ENCODE measurements at places on chromosomes 7 and 10.

DNA sequence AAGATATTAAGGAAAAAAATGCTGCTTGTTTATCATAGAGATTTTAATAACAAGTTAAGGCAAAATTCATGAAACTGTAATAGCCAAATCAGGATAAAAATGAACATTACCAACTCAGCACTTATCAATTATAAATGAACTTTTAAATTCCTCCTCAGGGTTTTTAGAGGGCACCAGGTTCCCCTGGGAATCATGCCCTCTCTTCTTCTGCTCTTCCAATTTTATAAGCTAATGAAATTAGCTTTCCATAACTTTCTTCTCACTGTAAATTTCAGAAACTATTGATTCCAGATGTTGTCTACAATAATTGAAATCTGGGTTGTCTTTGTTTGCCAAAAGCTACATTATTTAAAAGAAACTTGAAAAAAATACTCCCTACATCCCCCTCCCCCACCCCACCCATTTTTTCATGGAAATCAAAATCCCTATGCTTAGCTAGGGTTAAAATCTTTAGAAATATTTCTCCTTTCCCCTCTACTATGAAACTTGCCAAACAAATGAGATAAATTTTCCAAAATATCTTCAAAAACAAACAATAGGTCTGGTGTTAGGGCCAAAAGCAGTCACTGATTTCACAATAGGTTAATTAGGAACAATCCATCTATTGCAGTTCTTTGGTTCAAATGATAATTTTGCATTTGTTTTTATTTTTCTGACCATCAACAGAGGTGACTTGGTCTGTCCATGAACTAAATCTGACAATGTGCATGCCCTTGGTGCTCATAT lies 187.7 kb downstream of the DOCK4 start:
- no peak for DNase-seq

DNA sequence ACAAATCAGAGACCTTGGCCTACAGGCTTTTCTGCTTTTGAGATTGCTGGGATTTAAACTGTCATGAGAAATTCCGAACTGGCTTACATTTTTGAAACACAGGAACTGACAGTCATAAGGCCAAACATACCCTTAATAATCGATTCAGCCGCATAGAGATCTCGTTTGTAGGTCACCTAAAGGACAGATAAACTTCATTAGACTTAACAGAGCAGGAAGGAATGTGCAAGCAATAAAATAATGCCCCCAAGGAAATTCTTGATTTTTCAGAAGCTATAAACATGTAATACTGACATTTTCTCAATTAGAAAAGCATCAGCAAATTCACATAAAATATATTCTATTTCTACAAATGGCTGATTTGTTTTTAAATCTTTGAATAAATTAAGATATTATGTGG lies 120.0 kb downstream of the CRPPA start:
- no peak for DNase-seq

DNA sequence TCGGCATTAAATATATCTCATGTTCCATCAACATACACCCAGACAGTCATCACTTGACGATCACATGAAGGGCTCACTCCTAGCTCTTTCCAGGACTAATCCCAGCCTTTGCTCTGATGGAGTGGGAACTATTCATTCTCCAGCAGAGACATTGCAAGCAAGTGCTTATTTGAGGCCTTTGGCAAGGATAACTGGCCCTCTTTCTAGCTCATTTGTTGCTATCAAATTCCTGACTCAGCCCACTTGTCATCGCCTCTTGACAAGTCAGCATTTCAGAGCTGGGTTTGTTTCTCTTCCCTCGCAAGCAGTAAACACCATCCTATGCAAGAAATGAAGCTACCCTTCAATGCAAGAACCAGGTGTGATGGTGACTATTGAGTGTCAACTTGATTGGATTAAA lies 1165.7 kb upstream of the AUTS2 start:
- DNase-seq, result no peak

GRCh38 chr7:25632616-25633015 lies 404.3 kb upstream of the NPVF start:
- DNase-seq, result no peak

GRCh38 chr10:77628906-77629730 lies 8.5 kb downstream of the KCNMA1 start:
- DNase-seq, result no peak

DNA sequence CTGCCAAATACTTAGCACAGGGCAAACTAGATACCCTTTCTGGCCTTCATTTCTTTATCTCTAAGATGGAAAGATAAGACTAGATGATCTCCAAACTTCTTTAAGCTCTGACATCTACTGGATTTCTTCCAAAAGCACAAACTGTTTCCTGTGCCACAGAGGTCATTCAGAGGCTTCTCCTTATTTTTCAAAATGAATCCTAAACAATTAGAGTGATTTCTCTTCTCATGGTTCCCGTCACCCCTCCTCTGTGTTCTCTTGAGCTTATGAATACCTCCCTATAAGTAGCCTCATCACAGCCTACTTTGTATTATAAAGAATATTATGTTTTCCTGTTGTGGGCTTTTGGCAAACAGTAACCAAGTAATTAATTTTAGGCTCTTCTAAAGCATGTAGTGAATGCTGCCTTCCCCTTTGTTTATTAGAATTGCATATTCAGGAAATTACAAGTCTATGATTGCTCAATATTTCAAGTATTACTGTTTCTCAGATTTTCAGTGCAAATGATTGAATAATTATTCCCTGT lies 179.5 kb downstream of the REEP3 start:
- DNase-seq, result no peak

GRCh38 chr10:109835257-109835656 lies 88.1 kb downstream of the XPNPEP1 start:
- DNase-seq, result no peak

GRCh38 chr7:16564909-16565426 lies 38.3 kb downstream of the LRRC72 start:
- no peak for DNase-seq

- DNase-seq, result no peak
Measured at GRCh38 chr10:18351421-18351820, 211.2 kb downstream of the CACNB2 start.

Measured in activated effector memory CD4-positive, alpha-beta T cell treated with Interleukin-2 at 50 U/mL for 16 hours (primary cell).